ENCODE measurements at places on chromosomes 3 and 15. TPM values are rescaled to one million over a fixed set of nuclear protein-coding genes. Genes with fewer than 3 reads are reported as not detected.

The CILP gene
- 2.1 TPM for total RNA-seq

The PRTG gene
- 8.9 TPM for total RNA-seq

The DUOXA1 gene
- total RNA-seq = 0.40 TPM

- peak; percentile 83 for DNase-seq
Measured at GRCh38 chr15:66740802-66741201, 38.8 kb downstream of the SMAD6 start.

The OXTR gene
- total RNA-seq = 14.9 TPM

DNA sequence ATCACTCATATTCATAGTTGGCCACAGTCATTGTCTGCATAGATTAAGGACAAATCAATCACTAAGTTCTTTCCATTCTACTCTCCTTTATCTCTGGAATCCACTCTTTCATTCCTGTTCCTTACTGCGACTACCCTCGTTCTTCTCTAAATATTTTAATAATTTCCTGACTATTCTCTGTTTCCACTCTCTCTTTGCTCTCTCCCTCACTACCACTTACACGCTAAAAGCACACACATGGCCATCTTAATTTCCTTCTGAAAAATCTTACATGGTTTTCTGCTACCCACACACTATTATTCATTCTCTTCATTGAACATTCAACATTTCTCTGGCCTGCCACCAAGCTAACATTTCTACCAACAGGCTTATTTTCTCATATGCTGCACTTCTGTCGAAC is 279.6 kb upstream of the PLSCR5 start:
- DNase-seq = no peak

The SCN5A gene
- 3.8 TPM for total RNA-seq

DNA sequence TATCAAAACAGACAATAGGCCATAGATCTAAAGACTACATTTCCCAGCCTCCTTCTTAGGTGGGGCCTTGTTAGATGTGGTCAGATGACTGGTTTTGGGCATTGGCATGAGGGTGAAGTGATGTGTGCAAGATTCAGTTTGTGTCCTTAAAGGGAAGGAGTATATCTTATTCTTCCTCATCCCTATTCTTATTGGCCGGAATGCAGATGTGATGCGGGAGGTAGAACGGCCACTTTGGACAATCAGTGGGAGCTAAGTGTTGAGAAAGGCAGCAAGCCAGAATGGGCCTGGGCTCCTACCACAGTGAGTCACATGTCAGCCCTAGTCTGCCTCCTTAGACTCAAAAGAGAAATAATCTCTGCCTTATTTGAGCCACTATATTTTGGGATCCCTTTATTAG is 89.8 kb upstream of the MEX3B start:
- no peak for DNase-seq

The ATP10A gene
- 1.2 TPM for total RNA-seq

The MAP1A gene
- total RNA-seq = 18.6 TPM

DNA sequence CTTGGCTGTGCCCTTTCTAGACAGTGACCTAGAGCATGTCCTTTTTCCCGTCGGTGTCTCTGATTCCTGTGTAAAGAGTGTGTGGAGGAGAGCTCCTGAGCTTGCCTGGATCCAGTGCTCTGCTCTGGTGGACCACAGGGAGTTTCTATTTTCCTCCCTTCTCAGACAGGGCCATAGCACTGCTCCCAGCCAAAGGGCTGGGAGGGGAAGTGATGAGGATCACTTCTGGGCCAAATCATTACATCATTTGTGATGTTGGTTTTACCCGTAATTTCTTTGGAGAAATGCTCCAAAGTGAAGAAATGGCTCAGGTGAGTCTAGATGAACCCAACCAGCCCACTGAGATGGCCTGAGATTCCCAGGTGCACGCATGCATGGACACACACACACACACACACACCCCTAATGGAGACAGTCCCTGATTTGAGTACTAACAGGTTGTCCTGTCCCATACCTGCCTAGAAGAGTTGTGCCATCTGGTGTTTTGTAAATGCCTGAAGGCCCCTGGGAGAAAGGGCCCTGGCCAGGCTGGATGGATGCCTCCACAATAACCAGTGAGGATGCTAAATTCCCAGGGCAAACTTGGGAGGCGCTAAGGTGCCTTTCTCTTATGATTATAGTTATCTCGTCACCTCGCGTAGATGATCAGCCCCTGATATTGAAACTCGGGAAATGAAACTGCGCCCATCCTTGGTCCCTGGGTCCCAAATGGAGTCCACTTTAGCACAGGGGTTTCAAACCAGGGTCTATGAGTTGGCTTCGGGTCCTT is 86.9 kb downstream of the ASB7 start:
- DNase-seq = no peak

- no peak for DNase-seq
Measured at GRCh38 chr3:37814547-37814946, 47.1 kb upstream of the CTDSPL start.

- no peak for DNase-seq
Measured at GRCh38 chr3:196656213-196656612, 16.7 kb downstream of the NRROS start.

The HGD gene
- total RNA-seq = 0.63 TPM

DNA sequence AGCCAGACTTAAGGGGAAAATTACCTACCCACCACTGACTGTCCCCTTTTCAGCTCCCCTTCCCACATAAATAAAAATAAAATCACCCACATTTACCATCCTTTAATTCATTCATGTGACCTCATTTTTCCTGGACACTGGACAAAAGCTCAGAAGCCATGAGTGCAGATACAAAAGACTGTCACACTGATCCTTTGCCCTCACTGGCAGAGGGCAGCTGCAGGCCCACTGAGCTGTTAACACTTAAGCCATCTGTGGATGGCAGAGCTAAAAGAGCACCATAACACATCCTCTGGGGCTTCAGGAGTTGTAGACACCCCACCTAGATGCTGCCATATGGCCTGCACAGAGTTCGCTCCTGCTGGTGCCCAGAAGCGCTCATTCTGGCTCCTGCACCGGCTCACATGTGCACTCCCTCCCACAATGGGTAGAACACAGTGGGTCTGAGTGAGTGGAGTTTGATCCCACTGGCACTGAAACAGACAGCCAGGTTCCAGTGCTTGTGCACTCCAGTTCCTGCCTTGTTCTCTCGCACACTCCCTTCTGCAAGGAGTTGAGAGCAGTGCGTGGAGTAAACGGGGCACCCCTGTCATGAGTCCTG is 38.8 kb downstream of the EDC3 start:
- DNase-seq = no peak
